Spinal cord (tissue), 10 donors: ENCODE measurements at places on chromosomes 12 and 14. TPM values are rescaled to one million over a fixed set of nuclear protein-coding genes. Genes with fewer than 3 reads are reported as not detected.
A peak's percentile ranks its signal among the peaks of the same experiment; 100 is the strongest.

The KRT7 gene
- total RNA-seq, result not detected

The MYBPC1 gene
- 5.8 TPM for total RNA-seq

The STXBP6 gene
- total RNA-seq, result 49.3 TPM

The KITLG gene
- total RNA-seq, result 19.2 TPM

The NEUROD4 gene
- total RNA-seq, result 1.3 TPM

- no peak for DNase-seq
Observed at GRCh38 chr12:31749024-31749704, 20.3 kb upstream of the AMN1 start.

GRCh38 chr12:38745601-38746000, 159.8 kb downstream of the CPNE8 start:
- DNase-seq, result no peak

DNA sequence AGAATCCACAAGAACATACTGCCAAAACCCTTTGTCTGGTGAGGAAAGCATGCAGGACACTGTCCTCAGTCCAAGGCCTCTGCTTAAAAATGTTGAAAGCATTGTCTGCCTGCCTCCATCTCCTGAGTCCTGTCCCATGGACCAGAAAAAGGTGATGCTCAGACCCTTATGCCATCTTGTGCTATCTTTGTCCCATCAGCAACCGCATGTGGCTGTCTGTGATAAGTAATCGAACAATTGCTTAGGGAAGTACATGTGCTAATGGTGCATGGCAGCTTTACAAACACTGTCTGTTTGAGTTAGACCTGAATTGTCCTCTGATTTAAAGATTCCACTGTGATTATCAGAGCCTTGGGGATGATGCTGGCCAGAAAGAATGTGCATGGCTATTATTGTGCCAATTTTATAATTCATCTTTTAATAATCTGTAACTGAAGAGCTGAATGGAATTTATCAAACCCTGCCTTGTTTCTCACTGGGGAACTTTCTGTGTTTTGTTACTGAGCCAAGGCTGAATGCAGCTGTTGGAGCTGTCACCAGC, 177.5 kb downstream of the DACT1 start:
- peak; percentile 34 for DNase-seq

GRCh38 chr14:69543341-69544115, 31.1 kb downstream of the CCDC177 start:
- DNase-seq, result no peak

DNA sequence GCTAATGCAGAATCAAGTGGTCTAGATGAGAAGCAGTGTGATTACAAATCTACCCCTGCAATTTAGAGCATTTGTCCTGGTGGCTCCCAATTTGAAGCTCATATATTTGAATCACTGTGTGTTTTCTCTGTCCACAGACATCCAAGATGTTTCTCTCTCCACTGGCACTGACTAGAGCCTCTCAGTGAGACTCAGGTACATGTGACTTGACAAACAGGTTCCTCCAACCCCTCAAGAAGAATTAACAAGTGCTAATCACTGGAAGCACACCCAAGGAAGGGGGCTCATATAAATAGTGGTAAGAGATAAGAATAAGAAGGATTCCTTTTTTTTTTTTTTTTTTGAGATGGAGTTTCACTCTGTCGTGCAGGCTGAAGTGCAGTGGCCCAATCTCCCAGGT, 20.5 kb downstream of the OR10G2 start:
- DNase-seq, result no peak

- DNase-seq, result no peak
Observed at GRCh38 chr12:22287776-22288621, 46.5 kb downstream of the ST8SIA1 start.

DNA sequence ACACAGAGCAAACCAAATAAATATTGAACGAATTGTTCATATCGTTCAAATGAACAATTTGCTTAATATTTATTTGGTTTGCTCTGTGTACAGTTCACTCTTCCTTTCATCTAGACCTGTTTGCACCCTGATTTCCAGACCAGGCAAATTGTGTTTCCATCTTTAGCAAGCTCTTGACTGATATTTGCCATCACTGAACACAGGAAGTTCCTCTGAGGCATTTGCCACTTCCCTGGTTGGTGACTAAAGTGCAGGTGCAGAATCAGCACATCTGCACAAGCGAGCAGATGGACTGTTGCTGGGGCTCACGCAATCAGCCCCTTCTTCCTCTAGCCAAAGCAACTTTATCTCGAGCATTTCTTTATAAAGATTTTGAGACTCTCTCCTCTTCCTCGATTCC, 112.9 kb downstream of the DAAM1 start:
- DNase-seq, result no peak

- DNase-seq, result no peak
Observed at GRCh38 chr12:16021676-16022075, 110.5 kb downstream of the DERA start.

- no peak for DNase-seq
Observed at GRCh38 chr14:37466003-37466622, 128.9 kb downstream of the FOXA1 start.

DNA sequence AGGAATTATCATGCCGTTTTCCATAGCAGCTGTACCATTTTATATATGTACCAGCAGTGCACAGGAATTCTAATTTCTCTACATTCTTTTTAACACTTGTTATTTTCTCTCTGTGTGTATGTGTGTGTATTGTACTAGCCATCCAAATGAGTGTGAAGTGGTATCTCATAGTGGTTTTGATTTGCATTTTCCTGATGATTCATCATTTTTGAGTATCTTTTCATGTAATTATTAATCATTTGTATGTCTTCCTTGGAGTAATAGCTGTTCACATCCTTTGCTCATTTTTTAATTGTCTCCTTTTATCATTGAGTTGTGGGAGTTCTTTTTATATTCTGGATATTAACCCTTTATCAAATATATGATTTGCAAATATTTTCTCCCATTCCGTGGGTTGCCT, 95.6 kb upstream of the MANSC4 start:
- DNase-seq, result no peak

DNA sequence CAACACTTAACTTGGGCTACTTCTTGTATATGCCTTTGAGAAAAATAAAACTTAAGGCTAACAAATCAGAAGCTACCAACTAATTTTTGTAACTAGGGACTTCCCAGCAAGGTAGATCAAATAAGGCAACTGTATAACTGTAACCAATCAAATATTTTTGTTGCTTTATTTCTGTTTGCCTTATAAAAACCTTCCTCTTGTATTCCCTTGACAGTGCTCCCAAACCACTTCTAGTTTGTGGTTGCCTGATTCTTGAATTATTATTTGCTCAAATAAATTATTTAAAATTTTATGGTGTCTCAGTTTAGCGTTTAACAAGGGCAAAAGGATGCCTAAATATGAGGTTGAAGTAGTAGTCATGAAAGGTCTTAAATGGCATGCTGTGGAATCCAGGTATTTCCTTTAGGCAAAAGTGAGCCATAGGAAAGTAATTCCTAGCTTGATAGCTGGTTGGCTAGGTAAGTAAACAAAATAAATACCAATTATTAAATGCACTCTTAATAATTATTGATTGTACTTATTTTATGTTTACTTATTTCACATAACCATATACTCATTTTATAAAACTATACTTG, 632.6 kb downstream of the RPL10L start:
- DNase-seq, result no peak

DNA sequence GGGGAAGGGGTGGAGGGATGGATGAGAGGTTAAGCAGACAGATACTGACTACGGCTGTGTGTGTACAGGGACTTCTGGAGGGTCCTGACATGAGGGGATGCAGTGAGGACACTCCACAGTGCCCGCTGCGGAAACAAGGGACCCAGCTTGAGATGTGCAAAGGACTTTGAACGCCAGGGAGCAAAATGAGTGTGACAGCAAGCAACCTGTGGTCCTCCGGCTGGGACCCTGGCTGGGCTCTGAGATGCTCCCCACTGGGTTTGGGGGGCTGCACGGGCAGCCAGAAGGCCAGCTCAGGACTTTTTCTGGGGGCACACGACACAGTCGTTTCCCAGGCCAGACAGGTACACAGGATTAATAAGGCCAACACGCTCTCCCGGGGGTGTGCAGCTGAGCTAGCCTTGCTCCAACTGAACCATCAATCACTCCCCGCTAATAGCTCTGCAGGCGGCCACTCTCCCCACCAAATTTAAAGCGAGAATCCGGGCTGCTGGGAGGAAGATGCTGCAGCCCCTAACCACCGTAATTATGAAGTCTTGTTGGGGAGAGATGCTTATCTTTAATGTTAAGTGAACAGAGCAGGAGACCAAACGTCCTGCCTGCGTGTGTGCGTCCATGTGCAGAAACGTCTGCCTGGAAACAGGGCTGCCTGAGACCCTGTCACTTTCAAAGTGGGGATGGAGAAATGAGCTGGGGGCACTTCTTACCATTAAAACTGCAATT, 51.6 kb upstream of the DLK1 start:
- DNase-seq, result no peak

DNA sequence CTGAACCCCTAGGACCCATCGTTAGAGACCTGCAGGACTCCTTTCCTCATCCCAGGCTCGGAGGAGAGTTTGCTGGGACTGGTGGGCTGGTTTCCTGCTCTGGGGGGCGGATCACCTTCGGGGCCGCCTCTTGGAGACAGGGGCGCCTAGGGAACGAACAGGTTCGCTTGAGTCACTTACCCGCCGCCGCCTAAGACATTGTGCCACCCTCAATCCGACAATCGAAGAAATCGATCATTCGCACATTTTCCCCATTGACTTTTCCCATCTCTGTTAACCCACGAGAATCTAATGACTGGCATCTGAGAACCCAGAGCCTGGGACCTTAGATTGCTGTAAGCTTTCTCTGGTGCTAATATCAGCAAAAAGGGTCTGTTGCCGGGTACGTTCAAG, 322 bp downstream of the SLC39A9 start:
- DNase-seq, result no peak

DNA sequence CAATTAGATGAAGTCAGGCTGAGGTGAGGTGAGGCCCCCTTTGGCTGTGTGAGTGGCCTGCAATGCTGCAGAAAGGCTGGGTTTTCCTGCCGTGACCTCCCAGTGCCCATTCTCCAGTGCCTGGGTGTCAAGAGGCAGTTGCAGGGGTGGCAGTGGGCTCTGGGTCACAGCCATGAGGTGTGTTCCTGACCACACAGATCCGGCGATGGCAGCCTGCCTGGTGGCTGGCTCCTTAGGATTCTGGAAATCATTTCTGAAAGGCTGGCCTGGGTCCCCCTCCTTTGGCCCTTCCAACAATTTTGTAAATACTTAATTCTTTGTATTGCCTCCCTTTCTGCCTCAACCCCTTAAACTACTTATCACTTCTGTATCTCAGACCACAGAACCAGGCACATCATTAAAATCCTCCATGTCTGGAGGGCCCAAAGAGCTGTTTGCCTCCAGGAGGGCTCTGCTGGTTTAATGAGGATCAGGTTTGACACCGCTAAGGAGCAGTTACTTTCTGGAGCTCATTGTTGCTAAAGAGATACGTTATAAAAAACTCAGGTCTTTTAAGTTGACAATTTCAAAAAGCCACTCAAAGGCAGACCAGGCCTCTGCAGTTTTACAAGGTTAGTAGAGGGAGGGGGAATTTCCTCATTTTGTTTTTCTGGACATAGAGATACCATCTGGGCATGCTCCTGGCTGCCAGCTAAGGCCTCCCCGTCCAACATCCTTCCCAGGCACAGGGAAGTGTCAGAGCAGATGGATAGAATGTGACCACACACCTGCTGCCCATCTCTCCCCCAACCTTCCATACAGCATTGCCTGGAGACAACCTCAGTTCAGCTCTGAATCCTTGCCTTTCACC, 204.4 kb downstream of the FOXN3 start:
- peak; percentile 65 for DNase-seq

- DNase-seq, result no peak
Observed at GRCh38 chr12:94488463-94488862, 28.8 kb upstream of the CEP83 start.

DNA sequence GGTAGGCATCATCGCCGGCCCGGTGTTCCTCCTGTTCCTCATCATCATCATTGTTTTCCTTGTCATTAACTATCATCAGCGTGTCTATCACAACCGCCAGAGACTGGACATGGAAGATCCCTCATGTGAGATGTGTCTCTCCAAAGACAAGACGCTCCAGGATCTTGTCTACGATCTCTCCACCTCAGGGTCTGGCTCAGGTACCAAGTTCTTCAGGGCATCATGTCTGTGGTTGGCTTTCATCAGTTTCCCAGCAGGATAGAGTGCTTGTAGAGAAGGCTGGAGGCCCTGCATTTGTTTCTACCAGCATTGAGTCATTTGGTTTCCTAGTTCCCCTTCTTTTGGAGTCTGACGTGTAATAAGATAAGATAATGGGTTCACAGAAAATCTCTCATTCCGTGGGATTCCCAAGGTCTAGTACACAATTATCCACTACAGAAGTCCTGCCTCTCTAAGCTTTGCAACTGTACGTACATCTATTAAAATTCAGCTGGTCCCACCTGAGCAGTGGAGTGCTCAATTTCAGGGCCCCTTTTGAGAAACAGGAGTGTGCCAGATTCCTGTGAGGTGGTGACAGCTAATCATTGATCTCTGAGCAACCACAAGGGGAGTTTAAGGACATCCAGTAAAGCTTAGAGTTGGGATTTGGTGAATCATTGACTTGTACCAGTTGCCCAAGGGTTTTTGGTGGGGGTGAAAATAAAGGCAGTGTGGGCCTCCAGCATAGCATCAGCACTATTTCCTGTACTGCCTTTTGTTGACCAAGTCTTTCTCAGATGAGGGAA, 25.1 kb downstream of the ACVR1B start:
- no peak for DNase-seq

GRCh38 chr12:124381456-124382296, 86.8 kb downstream of the RFLNA start:
- peak; percentile 59 for DNase-seq

DNA sequence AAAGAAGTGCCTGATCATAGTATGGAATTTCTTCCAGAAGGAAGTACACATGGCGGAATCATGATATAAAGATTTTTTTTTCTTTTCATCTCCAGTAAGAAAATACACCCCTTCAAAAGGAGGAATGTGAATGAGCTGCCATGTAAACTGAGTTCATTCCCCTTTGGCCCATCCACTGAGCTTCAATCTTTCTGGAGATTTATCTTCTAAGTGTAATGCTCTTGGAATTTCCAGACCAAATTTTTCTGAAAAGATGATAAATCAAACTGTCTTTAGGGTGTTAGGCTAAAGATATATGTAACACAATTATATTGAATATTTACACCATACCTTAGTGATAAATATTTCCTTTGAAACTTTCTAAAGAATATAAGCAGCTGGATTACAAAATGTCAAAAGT, 5.2 kb downstream of the DCN start:
- no peak for DNase-seq

- DNase-seq, result no peak
Observed at GRCh38 chr14:105102893-105103292, 37.7 kb upstream of the GPR132 start.

GRCh38 chr14:50874757-50875156, 2.9 kb downstream of the ABHD12B start:
- DNase-seq, result no peak

GRCh38 chr12:62799766-62800406, 135.1 kb downstream of the PPM1H start:
- DNase-seq, result no peak

- DNase-seq, result no peak
Observed at GRCh38 chr12:123034865-123035264, 54.4 kb downstream of the ARL6IP4 start.
